Progenitor cell of endocrine pancreas (in vitro differentiated cells): ENCODE measurements at places on chromosomes 3 and 15. TPM values are rescaled to one million over a fixed set of nuclear protein-coding genes. Genes with fewer than 3 reads are reported as not detected.

DNA sequence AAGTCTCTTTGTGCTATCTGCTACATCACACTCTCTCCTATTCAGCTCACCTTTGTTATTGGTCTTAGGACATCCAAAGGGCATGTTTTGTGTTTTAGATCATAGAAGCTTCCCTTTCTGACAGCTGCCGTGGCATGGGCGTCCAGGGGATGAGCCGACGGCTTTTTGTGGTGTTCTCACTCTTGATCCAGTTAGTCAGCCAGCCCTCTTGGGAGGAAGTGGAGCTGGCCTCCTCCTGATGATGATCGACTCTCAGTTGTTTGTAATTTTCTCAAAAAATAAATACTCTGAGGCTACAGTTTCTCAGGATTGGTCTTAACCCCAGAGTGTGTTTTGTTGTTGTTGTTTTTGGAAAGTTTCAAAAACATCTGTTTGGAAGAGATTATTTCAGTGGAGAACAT lies 34.4 kb downstream of the BOC start:
- no peak overlapping the region for H3K4me3 ChIP-seq
- H3K27ac ChIP-seq: no peak overlapping the region
- peaks cover 10% of the 10 kb centered on the region for H3K27me3 ChIP-seq

- H3K4me3 ChIP-seq: no peak overlapping the region
- peaks cover 7% of the 10 kb centered on the region for H3K4me1 ChIP-seq
- no peak overlapping the region for H3K27ac ChIP-seq
- no peak for DNase-seq
- H3K36me3 ChIP-seq: no peaks in the 10 kb centered on the region
- no peaks in the 10 kb centered on the region for H3K27me3 ChIP-seq
These were observed 235.7 kb downstream of the SLC9A9 start for GRCh38 chr3:143612541-143612940.

ADPGK gene
- total RNA-seq: 46.5 and 52.6 TPM in 2 replicates

SI gene
- 2.0 and 2.7 TPM in 2 replicates for total RNA-seq

GRCh38 chr3:13540297-13540995 lies 8.5 kb upstream of the FBLN2 start:
- H3K36me3 ChIP-seq: no peaks in the 10 kb centered on the region
- no peaks in the 10 kb centered on the region for H3K4me1 ChIP-seq
- no peak overlapping the region for H3K4me3 ChIP-seq
- H3K27ac ChIP-seq: no peak overlapping the region
- DNase-seq: no peak

- DNase-seq: no peak
- no peak overlapping the region for H3K4me3 ChIP-seq
- peaks cover 9% of the 10 kb centered on the region for H3K4me1 ChIP-seq
- H3K27me3 ChIP-seq: no peaks in the 10 kb centered on the region
- no peak overlapping the region for H3K27ac ChIP-seq
These were observed 60.3 kb upstream of the MBNL1 start for GRCh38 chr3:152208439-152208838.

DNA sequence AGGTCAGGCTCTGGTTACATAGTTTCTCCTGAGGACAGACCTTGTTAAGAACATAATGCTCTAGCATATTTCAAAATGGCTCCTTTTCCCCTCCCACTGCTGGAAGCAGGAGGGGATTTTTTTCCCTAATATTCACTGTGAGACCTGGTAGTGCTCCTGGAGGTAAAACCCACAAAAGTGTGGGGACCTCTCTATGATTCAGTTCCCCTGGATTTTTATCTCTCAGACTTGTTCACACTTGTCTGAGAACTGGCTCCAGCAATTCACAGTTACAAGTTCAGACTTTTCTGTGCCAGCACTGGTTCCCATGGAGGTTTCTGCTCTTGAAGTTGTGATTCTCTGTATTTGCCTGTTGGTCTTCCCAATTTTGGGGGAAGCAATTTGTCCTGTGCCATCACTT lies 36.3 kb upstream of the PCOLCE2 start:
- no peaks in the 10 kb centered on the region for H3K36me3 ChIP-seq
- H3K27me3 ChIP-seq: peaks cover 9% of the 10 kb centered on the region
- no peak overlapping the region for H3K27ac ChIP-seq
- DNase-seq: no peak
- no peak overlapping the region for H3K4me3 ChIP-seq

DNA sequence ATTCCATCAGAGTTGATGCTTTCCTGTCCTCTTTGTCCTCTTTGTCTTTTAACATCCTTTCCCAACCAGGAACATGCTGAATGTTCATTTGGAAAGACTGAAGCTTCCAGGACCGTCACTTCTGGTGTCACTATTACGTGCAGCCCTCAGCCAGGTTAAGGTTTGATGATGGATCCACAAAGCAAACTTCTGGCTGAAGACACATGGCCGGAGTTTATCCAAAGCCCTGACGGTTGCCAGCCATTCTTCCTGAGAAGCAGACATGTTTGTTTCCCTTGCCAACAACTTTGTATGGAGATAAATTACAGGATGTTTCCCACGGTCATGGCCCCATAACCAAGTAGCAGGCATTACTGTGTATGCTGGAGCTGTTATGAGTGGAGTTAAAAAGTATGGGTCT lies 236.9 kb downstream of the THSD4 start:
- no peak overlapping the region for H3K4me3 ChIP-seq
- DNase-seq: no peak
- H3K36me3 ChIP-seq: no peaks in the 10 kb centered on the region
- H3K27me3 ChIP-seq: peaks cover 37% of the 10 kb centered on the region

DNA sequence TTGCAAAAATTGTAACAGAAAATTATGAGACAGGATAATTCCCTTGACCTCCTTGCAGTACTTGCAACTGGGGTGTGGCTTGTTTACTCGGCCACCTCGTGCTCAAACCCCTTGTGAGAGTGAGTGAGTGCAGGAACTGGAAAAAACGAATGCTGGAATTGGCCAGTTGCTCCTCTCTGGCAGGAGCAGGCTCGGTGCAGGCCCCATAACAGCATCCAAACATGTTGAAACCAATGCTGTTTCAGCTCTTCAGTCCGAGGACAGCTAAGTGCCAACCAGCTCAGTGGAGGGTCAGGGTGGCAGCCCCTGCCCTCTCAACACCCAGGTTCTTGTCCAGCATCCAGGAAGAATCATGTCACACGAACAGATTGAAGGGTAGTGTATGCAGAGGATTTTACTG lies 36.9 kb downstream of the METTL6 start:
- no peaks in the 10 kb centered on the region for H3K4me1 ChIP-seq
- no peaks in the 10 kb centered on the region for H3K27me3 ChIP-seq
- DNase-seq: no peak

DNA sequence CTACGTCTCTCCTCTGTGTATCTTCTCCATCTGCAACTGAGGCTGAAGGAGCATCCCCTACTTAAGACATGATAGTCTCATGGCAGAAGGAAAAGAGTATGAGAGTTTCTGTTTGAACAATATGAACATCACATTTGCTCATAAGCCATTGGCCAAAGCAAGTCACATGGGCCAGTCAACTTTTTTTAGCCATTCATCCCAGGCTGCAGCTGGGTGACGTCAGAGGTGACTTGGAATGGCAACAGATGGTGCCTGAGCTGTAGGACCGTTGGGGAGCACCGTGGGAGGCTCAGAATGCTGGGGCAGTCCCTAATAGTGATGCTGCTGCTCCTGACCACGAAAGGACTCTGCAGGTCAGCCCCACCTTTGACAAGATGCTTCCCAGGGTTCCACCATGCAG lies 58.7 kb downstream of the CRTC3 start:
- H3K27ac ChIP-seq: no peak overlapping the region
- DNase-seq: no peak
- peaks cover 6% of the 10 kb centered on the region for H3K4me1 ChIP-seq
- H3K36me3 ChIP-seq: peaks cover 3% of the 10 kb centered on the region
- H3K27me3 ChIP-seq: no peaks in the 10 kb centered on the region
- H3K4me3 ChIP-seq: no peak overlapping the region

DNA sequence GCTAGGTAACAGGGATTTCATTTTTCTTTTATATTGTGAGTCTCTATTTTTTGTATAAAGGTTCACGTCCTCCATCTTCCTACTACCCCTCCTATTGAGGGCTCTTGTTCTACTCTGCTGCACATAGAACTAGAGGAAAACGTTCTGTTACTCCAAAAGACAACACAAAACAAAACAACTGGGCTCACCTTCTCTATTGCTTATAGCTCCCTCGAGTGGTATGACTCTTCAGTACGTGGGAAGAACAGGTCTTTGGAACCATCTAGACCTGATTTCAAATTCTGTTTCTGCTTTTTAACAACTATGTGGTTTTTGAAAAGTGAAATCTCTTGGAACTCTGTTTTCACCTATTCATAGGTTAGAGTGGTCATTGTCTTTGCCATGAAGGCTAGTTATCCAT lies 515.3 kb downstream of the SOX2 start:
- no peak for DNase-seq
- no peak overlapping the region for H3K4me3 ChIP-seq
- peaks cover 5% of the 10 kb centered on the region for H3K36me3 ChIP-seq
- H3K27me3 ChIP-seq: peaks cover 3% of the 10 kb centered on the region
- no peak overlapping the region for H3K27ac ChIP-seq
- peaks cover 2% of the 10 kb centered on the region for H3K4me1 ChIP-seq

TAGLN3 gene
- 7.4 and 9.0 TPM in 2 replicates for total RNA-seq

- no peak overlapping the region for H3K27ac ChIP-seq
- H3K27me3 ChIP-seq: peaks cover 9% of the 10 kb centered on the region
- DNase-seq: no peak
- H3K36me3 ChIP-seq: no peaks in the 10 kb centered on the region
These were observed 29.9 kb upstream of the PRR23C start for GRCh38 chr3:139074565-139075115.

CCR8 gene
- total RNA-seq: not detected in 2 replicates

DNA sequence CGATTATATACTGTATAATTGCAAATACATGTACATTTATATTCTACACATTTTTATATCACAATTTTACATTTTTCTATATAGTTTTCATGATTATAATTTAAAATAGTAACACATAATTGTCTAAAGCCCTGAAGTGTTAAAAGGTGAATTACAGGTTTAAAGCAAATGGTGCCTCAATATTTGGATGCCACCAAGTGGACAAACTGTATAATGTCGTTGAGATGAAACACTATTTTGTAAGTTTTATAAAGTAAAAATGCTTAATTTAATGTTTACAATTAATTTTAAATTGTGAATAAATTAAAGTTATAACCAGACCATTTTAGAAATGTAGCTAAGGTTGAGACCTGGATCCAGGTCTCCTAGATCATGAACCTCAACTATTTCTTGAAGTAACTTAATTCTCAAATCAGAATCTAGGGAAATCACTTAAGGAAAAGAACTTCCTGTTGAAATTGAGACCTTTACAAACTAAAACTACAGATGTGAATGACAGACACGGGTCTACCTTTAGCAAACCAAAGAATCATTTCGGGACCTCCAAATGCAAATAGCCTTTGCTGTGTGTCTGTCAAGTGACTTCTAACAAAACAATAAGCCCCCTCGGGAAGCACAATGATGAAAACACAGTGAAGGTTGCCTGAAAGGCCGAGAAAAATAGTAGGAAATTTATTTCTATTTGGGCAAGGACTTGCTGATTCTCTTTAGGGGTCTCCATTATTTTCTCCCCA lies 37.8 kb downstream of the EHHADH start:
- no peaks in the 10 kb centered on the region for H3K27me3 ChIP-seq
- no peak for DNase-seq
- H3K36me3 ChIP-seq: peaks cover 2% of the 10 kb centered on the region
- H3K4me3 ChIP-seq: no peak overlapping the region
- H3K27ac ChIP-seq: peak overlapping the region; percentile 2

AADACL2 gene
- not detected in 2 replicates for total RNA-seq
